ENCODE measurements at places on chromosomes 11 and 22.

DNA sequence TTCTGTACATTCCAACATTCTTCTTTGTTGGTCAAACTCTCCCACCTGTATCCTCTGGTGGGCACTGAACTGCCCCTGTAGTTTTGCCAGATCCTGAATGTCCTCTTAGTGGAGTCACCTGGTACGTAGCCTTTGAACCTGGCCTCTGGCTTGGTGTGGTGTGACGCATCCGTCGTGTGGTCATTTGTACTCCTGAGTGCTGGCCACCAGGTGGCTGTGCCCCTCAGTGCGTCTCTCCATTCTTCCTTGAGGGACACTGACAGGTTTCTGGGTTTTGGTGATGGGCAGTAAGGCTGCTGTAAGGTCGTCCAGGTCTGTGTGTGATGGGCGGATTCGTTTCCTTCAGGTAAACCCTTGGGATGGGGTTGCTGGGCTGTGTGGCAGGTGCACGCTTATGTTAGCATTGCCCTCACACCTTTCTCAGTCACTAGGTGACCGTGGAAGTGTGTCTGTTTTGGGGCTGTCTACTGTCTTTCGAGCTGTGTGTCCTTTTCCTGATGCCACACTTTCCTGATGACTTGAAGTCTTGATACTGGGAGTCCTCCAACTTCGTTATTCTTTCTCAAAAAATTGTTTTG, 13.6 kb upstream of the RANBP1 start:
- no peak for DNase-seq

DNA sequence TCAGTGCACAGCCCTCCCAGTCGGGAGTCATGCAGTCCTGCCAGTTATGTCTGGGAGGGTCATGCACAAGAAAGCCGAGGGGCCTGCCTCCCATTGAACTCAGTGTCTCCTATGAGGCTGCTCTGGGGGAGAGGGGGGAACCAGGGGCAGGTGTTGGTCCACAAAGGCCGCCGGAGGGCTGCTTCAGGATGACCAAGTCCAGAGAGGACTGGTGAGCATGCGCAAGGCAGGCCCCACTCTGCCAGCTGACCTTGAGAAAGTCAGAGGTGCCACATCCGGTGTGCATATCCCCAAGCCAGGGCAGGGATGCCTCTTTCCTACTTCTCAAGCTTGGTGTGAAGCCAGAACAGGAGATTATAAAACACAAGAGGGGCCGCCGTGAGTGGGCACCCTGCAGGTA, 4.4 kb downstream of the SCN4B start:
- no peak for DNase-seq

DNA sequence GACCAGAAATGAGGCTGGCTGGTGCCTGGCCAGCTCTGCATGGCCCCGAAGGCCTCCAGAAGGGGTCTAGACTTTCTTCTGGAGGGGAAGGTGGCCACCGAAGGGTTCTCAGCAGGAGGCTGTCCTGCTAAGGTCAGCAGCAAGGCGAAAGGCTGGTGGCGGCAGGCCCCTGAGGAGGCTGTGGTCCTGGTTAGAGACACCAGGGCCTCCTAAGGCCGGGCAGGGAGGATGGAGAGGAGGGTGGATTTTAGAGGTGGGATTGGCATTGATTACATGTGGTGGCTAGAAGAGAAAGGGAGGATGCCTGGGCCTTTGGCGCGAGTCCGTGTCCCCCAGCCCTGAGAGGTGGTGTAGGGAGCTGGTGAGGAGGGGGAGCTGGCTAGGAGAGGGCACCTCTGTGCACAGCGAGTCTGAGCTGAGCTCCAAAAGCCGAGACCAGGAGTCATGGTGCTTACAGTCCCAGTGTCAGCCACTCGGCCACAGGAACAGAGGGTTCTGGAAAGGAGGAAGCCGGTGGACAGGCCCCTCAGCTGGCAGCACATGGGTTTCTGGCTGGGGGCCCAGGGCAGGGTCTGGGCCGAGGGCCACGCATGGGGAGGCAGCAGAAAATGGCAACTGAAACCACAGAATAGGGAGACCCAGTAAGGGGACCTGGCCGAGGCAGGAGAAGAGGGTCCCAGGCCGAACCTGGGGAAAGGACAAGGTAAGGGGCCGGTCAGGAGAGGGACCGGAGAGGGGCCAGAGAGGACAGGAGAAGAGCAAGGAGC, 2.5 kb downstream of the FERMT3 start:
- no peak for DNase-seq

GRCh38 chr11:68350759-68351449, 38.5 kb downstream of the LRP5 start:
- no peak for DNase-seq

- DNase-seq, result no peak
Observed at GRCh38 chr11:97890466-97890865, 1130.3 kb upstream of the CNTN5 start.

DNA sequence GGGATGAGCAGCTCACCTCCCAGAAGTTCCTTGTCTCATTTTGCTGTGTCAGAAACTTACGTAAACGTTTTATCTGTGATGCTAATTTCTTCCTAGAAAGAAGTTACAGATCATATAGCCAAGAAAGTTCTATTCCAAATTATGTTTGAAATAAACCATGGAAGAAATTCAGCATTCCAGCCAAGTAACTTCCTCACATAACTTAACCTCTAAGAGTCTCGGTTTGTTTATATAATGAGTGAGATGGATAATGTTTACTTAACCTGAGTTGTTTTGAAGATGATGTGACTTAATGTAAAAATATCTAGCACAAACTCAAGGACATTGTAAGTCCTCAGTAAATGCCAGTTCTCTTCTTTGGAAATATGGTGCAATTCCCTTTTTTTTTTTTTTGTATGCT, 8.9 kb upstream of the MUC15 start:
- DNase-seq, result no peak

- DNase-seq, result no peak
Observed at GRCh38 chr11:128469220-128469619, 118.1 kb downstream of the ETS1 start.

DNA sequence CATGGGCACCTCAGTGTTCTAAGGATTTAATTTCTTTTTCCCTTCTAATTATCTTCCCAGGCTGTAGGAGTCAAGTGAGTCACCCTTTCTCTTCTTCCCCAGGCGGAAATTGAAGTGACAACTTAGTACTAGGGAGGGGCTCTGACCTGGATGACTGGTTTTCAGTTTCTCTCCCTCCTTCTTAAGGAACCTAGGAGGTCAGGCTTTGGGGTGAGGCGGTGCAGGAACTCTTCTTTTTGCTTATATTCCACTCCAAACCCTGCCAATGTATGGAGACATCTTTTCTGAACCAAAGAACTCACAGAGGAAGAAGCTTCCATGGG, 12.6 kb downstream of the ZDHHC5 start:
- DNase-seq, result no peak

- no peak for DNase-seq
Observed at GRCh38 chr22:16949561-16949960, 58.5 kb downstream of the GAB4 start.

- DNase-seq, result peak; percentile 61
Observed at GRCh38 chr11:48055292-48056132, 75.2 kb downstream of the PTPRJ start.

- DNase-seq, result no peak
Observed at GRCh38 chr11:72758304-72758689, 6.1 kb upstream of the ARAP1 start.

DNA sequence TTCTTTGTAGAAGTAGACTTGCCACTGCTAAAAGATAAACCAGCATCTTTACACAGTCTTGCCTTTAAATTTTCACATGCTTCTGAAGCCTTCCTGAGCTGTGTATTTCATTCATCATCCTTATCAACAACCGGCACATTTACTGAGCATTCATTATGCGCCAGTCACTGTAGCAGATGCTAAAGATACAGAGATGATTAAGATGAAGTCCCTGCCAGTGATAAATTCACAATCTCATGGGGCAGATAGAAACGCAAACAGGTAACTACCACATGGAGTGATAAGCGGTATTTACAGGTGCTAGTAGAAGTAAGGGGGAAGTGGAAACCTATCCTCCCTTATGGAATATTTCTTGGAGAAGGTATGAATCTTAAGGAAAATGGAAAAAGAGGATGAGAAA, 67.2 kb downstream of the PRCP start:
- no peak for DNase-seq

DNA sequence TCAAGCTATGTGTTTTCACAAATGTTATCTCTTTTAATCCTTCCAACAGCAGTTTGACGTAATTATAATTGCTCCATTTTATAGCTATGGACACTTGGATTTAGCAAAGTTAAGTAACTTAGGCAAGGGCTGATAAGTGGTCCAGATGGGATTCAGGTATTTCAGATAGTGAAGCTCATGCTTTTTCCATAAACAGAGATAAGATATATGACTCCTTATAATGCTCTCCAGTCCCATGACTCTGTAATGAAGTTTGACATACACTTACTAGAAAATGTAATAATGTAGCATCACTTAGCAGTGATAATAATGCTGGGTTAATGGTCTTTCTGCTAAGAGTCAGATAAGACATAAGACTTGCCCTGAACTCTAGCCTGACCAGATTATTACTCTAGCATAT, 892.1 kb downstream of the LRRC4C start:
- no peak for DNase-seq

- no peak for DNase-seq
Observed at GRCh38 chr11:115710980-115711379, 206.8 kb upstream of the CADM1 start.

DNA sequence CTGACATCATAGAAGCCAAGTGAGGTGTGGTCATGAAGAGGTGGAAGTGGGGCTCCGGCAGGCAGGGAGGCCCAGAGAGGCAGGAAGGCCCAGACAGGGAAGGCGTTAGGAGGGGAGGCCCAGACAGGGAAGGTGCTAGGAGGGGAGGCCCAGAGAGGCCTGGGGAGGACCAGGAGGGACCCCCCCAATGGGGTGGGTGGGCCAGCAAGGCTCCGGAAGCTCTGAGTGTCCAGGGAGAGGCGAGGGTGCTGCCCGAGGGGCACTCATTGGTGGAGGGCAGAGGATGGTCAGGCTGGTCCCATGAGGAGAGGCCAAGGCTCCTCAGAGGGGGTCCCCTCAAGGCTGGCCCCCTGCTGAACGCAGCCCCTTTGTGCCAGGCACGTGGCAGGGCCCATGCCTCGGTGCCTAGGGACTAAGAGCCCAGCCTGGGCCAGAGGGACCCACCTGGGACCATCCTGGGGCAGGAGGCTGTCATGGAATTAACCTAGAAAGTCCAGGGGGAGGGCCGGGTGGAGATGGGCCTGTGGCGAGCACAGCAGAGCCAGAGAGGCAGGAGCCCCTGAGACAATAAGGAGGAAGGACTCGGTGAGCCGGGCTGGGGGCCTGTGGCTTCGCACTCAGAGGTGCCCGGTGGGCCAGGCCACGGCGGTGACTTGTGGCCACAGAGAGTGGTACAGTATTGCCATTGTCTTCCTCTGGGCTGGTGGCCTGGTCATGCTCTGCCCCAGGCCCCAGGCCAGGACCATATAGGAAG, 12.2 kb downstream of the PHLDA2 start:
- DNase-seq, result no peak

DNA sequence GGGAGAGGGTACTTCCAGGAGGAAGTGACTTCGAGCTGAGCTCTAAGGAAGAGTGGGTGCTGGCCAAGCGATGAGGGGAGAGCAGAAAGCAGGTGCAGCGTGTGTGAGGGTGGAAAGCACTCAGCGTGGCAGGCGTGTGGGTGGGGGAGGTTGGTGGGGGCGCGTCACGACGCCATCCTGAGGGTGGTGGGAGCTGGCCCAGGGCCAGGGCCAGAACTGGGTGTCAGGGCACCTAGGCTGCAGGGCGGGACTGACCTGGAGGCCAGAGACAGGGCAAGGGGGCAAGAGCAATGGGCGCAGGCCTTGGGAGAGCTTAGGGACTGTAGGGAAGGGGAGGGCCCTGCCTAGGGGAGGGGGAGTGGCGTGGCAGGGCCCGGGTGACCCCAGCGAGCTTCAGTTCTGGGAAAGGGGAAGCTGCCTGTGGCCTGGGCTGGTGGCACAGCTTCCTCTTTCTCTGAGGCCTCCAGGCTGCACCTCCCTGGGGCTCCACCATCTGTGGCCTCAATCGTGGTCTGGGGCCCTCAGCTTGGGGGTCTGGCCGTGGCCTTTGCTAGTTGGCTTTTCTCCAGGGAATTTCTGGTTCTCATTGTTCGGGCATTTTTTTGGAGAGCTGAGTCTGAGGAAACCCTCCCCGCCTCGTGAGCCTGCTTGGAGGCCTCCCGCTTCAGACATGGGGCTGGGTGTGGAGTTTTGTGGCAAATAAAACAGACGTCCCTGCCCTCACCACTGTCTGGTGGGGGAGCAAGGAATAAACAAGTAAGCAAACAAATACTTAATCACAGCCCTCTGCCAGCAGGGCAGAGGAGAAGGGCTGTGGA, 8.9 kb downstream of the RELT start:
- DNase-seq, result no peak

DNA sequence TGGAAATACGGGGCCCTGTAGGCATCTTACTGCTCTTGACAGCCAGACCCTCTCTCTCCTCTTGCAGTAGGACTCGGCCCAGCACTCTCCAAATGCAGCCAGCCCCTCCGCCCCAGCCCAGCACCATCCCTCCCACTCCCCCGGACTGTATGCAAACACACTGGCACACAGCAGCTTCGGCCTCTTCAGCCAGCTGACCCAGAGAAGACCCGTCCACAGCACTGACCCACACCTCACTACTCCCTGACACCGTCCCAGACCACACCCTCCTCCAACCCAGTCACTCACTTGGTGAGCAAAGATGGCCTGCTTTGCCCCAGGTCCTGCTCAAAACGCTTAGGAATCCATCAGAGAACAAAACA, 164.6 kb downstream of the IGLL1 start:
- DNase-seq, result no peak

DNA sequence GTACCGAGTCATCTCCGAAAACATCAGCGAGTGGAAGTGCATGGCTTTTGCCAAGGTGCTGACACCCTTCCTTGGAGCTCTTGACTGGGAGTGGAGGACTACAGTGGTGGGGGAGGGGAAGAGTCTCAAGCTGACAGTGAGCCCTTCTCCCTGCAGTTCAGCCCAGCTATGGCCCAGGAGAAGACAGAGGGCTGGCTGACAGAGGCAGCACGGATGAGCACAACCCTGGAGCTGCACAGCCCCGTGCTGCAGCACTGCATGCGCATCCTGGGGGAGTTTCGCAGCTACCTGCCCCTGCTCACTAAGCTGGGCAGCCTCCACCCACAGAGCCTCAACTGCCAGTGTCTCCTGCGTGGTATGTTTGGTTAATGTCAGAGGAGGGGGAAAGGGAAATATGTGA, 41.4 kb downstream of the DNHD1 start:
- DNase-seq, result no peak

- no peak for DNase-seq
Observed at GRCh38 chr11:108947654-108948570, 283.0 kb downstream of the DDX10 start.

Data from activated effector memory CD4-positive, alpha-beta T cell treated with Interleukin-2 at 50 U/mL for 16 hours (primary cell).